ENCODE measurements at places on chromosomes 12 and 14.

- DNase-seq: no peak
Observed at GRCh38 chr14:101955695-101956161, 8.6 kb upstream of the DYNC1H1 start.

GRCh38 chr14:65302571-65303189, 109.8 kb upstream of the FUT8 start:
- no peak for DNase-seq

DNA sequence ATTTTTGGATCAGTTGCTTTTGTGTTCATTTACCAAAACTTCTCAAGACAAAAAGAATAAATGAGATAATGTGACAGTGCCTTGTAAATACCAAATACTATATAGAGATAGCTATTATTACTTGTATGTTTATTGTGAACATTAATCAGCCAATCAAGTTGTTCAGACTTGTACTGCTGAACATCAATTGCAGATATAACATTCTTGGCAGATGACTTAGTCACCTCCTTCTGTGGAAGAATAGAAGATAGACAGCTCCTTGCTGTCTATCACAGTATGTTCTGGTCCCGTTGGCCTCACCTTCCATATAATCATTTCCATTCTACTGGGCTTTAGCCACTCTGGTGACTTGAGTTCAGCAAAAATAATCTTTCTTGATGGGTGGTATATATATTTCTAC, 30.1 kb downstream of the PSEN1 start:
- no peak for DNase-seq

DNA sequence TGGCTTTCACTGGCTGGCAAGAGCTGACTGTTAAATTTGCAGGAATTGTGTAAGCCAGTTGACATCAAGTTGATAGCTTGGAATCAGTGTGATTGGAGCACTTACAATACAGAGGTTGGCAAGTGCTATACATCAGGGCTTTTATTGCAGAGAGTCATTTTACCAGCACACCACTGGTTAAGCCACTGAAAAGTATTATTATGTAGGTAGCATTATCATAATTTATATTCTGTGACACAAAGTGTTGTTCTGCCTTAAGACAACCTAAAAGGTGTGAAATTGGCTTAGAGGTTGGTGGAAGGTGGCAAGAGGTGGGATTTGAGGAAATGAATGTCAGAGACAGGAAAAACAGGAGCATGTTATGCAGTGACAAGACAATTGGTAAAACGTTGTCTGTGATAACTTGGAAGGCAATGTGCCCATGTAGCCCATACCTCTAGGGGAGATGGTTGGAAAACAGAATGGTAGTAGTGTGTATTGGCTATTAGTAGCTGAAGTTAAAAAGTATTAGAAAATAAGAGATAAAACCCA, 172.9 kb upstream of the PRICKLE1 start:
- DNase-seq: no peak

All from coronary artery (tissue), 2 donors.